SJSA1 (cell line): ENCODE measurements at places on chromosomes 16 and 17. TPM values are rescaled to one million over a fixed set of nuclear protein-coding genes. Genes with fewer than 3 reads are reported as not detected.

ABCC3 gene
- 7.6 and 9.6 TPM in 2 replicates for total RNA-seq

GRCh38 chr16:24851700-24852099 is 5.9 kb downstream of the SLC5A11 start:
- no peak for DNase-seq

- DNase-seq = no peak
Measured at GRCh38 chr16:2852731-2853507, 5.1 kb downstream of the PRSS22 start.

- DNase-seq = no peak
Measured at GRCh38 chr16:63983401-63983800, 1138.5 kb downstream of the CDH11 start.
